ENCODE measurements at places on chromosomes 6 and 20.

DNA sequence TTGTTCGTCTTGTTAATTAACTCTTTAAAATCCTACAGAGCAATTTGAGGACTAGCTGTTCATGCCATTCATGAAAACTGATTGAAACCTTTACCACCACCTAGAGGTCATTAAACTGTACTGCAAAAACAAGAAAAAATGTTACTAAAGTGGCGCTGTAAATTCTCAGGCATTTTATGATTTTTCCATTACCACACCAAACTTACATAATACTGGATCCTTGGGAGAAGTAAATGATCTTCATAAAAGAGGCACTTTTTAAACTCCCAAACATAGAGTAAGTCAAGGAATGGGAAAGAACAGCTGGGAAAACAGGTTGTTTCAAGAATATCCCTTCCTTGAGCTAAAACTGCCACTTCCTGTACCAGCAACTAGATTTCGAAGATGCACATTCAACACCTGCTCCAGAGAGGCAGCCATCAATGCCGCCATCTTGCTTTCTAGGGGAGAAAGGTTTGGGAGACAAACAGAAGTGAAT is 54.3 kb downstream of the MYLIP start:
- no peak for DNase-seq

- no peak for DNase-seq
These were observed 4.4 kb upstream of the PTPRT start for GRCh38 chr20:43194137-43194536.

DNA sequence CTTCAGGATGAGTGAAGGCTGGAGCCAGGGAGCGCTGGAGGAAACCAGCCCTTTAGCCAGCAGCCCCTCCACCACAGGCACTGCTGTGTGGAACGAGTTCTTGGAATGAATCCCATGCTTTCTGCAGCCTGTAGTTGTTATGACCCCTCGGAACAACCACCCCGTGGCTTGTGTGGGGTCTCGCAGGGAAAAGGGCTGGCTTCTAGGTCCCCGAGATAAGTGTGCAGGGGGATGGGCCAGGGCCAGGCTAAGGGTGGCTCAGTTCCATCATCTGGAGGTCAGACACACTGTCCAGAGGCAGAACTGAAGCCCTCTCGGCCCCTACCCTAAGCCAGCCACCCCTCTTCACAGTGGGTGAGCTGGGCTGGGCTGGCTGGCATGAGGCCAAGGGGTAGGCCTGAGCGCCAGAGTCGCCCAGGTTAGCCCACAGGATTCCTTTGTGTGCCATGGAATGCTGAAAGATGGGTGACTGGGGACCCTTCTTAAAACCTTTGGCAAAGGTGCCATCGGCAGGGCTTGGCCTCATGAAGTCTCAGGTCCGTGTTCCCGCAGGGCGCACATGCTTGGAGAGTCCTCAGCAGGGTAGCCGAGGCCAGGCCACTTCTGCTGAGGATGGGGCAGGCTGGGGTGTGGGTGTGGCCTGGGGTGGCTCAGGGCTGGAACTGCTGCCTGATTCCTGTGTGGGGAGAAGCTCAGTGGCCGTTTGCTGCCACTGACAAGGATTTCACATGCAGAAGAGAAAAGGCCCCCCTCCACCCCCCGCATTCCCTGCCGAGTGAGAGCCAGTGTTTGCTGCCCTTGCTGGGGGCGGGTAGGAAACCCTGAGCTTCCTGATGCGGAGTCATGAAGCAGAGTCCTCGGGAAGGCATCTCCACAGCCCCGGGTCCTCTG is 24.6 kb downstream of the SPATA2 start:
- DNase-seq, result peak; percentile 83

DNA sequence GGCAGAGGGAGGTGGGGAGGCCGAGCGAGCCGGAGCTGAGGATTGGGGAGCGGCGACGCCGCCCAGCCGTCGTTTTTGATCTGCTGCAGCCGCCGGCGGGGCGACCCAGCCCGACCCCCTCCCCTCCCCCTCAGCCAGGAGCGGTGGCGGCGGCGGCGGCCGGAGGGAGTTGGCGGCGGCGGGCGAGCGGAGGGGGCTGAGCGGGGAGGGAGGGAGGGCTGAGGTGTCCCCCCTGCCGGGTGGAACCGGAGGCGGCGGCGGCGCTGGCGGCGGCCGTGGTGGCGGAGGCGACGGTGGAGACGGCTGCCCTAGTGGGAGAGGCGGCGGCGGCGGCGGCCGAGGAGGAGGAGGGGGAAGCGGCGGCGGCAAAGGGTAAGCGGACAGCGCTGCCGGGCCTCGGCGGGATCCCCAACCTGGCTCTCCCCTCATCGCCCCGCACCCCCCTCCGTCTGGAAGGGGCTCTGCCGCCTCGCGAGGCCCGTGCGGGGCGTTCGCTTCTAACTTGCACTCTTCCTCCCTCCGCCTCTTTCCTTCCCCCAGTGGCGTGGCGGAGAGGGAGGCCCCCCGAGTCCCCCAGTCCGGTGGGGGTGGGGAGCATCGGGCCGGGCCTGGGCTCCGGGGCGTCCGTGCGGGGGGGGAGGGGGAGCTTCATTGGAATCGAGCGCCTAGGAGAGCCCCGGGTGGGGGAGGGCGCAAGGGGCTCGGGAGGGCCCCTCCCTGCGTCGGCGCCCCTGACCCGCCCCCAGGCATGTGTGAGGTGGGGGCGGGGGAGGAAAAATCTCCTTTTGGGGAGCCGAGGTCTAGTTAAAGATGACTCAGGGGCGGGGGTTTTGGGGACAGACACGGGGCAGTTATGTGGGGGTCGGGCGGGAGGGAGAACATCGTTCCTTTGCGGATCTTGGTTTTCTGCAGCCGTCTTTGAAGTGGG is at the start of gene TAB2:
Gene TAB2, plus strand, starts transcription at position 69 of the 928 bp plus-strand sequence. CDS start 52,286 bp downstream, outside the sequence.
- peak; percentile 81 for DNase-seq

- DNase-seq, result no peak
These were observed 700.9 kb upstream of the SLC35B3 start for GRCh38 chr6:9136141-9136822.

DNA sequence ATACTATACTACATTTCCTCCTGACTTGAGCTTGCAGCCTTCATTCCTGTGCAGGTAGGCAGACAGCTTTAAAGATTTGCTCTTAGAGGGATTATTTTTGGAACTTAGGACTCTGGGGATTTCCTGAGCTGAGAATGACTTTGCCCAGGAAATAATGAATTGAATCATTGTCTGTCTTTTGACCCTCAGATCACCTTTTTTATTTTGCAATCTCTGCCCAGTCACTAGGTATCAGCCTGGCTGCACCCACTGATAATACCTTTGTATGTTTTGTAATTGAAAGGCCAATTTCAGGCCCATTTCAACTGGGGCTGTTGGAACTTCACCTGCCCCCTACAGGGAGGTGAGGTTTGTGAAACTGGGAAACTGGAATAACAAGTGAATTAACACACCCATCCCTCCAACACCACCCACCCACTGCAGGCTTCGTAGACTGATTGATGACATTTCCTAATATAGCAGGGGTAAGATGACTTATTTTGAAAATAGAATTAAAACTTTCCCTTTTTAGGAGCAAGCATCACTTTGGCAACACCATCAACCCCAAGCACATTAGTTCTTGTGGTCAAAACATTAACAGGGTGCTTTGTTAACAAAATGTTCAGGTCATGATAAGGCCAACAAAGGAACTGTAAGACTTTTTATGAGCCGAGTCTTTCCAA is 157.1 kb upstream of the CENPW start:
- no peak for DNase-seq

DNA sequence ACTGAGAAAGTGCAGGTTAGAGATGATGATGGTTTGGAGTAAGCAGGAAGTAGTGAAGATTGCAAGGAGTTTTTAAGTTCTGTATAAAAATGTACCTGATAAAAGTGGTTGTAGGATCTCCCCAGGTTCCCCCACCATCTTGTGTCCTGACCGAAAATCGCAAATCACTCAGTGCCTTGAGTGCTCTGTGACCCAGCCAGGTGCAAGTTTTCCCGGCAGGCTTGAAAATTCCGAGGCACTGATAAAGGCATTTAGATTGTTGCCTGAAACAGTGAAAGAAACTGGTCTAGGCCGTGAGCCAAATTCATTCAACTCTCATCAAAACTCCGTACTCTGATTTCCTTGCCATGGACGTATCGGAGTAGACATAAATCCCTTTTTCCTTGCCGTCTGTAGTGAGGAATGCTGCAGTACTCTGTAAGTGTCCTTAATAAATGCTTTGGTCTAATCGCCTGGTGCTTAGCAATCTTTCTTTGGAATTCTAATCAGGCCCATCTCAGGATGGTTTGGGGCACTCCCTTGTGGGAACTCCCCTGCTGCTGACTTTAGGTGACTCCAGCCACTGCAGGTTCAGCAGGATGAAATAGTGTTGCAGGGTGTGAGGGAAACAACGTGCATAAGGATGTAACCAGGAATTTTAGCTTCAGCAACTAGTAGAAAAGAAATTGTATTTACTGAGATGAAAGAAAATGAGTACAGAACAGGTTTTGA is 1199.8 kb upstream of the MAP3K7 start:
- DNase-seq, result no peak

DNA sequence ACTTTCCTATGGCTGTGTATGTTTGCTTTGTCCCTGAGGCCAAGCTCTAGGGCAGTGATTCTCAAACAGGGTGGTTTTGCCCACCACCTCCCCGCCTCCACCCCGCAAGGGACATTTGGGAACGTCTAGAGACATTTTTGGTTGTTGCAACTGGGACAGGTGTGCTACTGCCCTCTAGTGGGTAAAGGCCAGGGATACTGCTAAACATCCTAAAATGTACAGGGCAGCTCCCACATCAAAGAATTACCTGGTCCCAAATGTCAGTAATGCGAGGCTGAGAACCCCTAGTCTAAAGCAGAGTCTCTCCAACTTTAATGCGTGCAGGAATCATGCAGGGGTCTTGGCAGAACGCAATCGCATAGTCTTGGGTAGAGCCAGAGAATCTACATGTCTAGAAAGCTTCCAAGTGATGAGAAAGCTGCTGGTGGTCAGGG is 5.1 kb downstream of the KCNS1 start:
- peak; percentile 89 for DNase-seq

DNA sequence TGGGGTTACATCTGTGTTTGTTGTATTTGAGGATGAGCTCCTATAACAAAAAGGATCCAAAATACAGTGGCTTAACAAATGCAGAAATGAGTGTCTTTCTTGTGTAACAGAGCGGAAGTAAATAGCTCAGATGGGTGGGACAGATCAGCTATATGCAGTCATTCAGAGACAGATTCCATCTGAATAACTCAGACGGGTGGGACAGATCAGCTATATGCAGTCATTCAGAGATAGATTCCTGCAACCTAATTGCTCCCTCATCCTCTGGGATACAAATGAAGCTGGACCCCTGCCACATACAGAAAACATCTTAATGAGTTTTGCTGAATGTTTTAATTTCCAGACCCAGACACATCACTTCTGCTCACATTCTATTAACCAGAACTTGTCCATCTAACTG is 332.3 kb downstream of the BCKDHB start:
- no peak for DNase-seq

DNA sequence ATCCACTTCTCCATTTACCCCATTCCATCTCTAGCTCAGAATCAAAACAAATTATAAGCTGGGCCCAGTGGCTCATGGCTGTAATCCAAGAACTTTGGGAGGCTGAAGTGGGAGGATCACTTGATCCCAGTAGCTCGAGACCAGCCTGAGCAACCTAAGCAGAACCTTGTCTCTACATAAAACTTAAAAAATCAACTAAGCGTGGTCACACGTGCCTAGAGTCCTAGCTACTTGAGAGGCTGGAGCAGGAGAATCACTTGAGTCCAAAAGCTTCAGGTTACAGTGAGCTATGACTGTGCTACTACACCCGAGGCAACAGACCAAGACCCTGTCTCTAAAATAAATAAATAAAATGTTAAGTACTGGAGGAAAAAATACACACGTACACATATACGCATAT is 74.7 kb upstream of the RUNX2 start:
- no peak for DNase-seq

GRCh38 chr6:43887906-43888683 is 118.1 kb downstream of the VEGFA start:
- peak; percentile 74 for DNase-seq

- DNase-seq, result peak; percentile 24
These were observed 102.4 kb downstream of the CDH26 start for GRCh38 chr20:60060593-60060992.

- DNase-seq, result no peak
These were observed 5.6 kb upstream of the CFB start for GRCh38 chr6:31940256-31940664.

GRCh38 chr6:5599127-5599526 is 337.8 kb downstream of the FARS2 start:
- DNase-seq, result no peak

- DNase-seq, result no peak
These were observed 356.8 kb upstream of the ARID1B start for GRCh38 chr6:156420172-156420993.

GRCh38 chr6:17474289-17474688 is 80.9 kb downstream of the CAP2 start:
- no peak for DNase-seq

GRCh38 chr6:72322771-72323170 is 299.1 kb upstream of the KCNQ5 start:
- no peak for DNase-seq

GRCh38 chr6:133835901-133836300 is 53.0 kb upstream of the TCF21 start:
- DNase-seq, result no peak

DNA sequence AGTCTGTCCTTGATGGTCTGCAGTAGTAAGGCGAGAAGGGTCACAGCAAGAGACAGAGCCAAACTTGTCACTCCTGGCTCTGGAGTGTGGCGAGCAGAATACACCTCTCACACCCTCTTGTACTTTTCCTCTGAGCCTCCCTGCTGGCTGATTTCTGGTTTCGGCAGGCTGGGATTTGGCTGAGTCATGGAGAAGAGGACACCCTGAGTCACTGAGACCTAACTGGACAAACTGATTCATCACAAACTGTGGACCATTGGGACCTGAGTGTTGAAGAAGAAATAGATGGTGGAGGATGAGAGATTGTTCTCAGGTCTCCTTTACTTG is 101.7 kb downstream of the F13A1 start:
- DNase-seq, result peak; percentile 57

GRCh38 chr6:170221052-170221752 is 69.7 kb downstream of the DLL1 start:
- DNase-seq, result peak; percentile 34

DNA sequence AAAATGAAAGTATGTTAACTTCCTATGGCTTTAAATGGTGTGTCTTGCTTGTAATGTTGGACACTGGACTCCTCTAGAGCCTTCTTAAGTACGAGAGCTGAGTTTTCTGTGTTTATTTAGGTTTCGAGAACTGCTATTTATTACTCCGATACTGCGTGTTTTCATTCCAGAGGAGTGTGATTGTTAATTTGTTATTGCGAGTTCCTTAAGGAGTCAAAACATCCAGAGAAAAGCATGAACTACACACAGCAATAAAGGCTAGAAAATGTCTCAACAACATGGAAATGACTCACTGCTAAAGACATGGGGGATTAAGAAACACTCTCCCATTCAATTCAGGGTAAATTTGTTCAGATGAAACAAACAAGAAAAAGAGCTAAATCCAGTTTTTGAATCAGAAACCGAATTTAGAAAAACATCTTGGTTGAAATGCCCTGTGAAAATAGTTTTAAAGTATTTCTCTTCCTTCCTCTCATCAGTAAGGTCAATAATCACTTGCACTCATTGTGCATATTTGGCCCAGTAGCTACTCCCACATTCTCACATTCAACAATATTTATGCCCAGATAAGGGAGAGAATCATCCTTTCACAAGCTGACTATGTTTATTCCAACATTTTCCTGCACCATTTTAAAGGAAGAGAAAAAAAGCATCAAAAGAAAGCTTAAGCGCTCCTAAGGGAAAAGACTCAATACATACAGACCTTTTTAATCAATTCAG is 36.0 kb downstream of the ATXN1 start:
- no peak for DNase-seq
